ENCODE measurements at places on chromosomes 1 and 21.

DNA sequence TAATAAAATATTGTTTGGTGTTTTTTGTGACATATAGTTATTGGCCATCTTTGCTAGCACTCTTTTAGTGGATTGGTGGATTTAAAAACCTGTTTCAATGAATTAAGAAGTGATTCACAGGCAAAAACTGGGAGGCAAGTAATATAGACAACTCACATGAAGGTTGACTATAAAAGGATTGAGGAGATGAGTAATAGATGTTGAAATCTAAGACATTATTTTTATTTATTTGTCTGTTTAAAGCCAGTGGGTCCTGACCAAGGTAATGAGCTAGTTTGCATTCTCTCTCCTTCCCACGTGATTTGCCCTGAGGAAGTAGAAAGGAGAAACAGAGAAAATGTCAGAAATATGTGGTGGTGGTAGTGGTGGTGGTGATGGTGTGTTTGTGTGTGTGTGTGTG, 351.5 kb upstream of the ZP4 start:
- DNase-seq = no peak

- DNase-seq = no peak
Measured at GRCh38 chr1:97816927-97817326, 103.9 kb downstream of the DPYD start.

DNA sequence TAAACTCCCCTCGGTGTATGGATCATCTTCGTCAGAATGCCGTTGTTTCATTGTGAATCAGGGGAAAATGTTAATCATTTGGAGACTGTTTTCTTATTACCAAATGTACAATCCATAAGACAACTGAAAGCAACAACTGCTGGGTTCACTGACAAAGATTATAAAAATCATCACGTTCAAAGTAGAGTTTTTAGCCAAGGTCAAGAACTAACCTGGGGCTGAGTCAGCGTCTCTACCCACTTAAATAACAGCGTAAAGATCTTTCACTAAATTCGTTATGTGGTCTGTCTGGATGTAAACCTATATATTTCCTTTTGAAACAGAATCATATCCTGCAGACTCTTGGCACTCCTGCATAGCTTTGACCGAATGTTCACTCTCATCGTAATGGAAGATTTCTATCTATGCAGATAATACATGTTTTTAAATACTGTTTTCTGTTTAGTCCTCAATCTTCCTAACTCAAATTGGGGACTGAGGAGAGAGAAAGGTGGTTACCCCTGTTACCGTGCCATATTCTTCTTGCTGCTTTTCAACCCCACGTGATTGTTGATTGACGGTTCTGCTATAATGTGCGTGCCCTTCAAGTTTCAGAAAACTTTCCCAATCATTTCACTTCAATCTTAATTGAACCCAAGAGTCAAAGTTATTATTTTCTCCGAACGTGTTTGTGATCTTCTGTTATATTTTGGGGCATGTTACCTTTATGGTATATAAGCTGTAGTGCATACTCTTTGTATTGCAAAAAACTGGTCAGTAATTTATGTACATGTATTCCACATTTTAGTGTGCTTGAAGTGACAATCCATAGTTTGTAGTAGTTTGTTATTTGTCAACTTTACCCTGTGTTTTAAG, 15.6 kb upstream of the NCMAP start:
- DNase-seq = no peak

GRCh38 chr1:36366091-36366661, 19.5 kb downstream of the STK40 start:
- peak; percentile 23 for DNase-seq

DNA sequence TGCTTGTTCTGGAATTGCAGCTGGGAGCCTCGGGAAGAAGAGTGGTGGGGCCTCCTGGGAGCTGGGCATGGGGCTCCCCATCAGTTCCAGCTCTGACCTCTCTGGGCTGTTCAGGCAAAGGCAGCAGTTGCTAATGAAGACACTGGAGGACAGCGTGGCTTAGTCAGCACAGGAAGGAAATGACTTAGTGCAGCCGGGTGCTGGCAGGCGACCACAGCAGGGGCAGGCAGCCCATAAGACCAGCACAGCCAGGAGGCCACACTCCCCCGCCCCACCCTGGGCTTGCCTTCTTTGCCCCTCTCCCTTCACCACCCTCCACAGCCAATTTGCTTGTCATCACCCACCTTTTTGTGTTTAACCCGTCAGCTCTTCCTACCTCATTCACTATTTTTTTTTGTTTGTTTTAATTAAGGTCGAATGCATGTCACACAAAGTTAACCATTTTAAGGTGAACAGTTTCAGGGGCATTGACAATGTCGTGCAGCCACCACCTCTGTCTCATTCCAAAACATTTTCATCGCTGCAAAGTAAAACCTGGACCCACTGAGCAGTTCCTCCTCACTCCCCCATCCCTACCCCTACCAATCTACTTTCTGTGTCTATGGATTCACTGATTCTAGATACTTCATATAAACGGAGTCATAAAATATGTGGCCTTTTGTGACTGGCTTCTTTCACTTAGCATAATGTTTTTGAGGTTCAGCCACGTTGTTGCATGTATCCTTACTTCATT, 10.9 kb downstream of the OLIG2 start:
- DNase-seq = no peak

DNA sequence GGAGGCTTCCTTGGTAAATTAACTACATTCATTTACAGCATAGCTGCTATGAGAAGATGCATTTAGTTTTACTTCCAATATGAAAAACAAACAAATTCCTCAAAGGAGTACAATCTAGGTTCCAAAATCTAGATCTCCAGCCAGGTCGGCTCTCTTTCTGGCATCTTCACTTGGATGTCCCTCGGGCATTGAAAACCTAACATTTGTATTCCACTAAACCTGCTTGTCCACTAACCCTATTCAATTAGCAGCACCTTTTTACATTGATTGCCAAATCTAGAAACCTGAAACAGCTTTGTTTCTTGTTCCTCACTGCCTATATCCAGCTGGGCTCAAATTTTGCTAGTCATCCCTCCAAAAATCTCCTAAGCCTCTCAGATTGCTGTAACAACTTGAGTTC, 14.3 kb upstream of the CXADR start:
- DNase-seq = no peak

- no peak for DNase-seq
Measured at GRCh38 chr1:2415801-2416208, 3.4 kb upstream of the PEX10 start.

DNA sequence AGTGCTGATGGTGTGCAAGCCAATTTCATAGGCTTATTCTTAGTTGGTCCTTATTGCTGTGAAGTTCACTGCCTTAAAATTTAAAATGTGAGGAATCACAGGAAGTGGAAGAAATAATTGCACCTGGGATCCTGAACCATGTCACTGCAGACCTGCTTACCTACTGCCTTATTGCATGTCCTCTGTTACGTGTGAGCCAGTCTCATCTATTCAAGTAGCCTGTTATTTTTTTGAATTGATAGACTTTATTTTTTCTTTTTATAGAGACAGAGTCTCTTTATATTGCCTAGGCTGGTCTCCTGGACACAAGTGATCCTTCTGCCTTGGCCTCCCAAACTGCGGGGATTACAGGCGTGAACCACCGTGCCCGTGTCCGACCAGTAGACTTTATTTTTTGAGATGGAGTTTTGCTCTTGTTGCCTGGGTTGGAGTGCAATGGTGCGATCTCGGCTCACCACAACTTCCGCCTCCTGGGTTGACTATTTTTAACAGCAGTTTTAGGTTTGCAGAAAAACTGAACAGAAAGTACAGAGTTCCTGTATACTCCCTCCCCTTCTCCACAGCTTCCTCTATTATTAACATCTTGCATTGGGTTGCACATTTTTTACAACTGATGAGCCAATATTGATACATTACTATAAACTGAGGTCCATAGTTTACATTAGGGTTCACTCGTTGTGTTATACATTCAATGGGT, 14.0 kb upstream of the DISC1 start:
- DNase-seq = no peak

- no peak for DNase-seq
Measured at GRCh38 chr1:225674381-225674780, 21.5 kb upstream of the ENAH start.

- no peak for DNase-seq
Measured at GRCh38 chr21:26732432-26733221, 112.6 kb downstream of the ADAMTS1 start.

GRCh38 chr1:158328426-158328825, 2.9 kb downstream of the CD1B start:
- DNase-seq = no peak

- DNase-seq = no peak
Measured at GRCh38 chr1:231039161-231040018, 664 bp downstream of the FAM89A start.

GRCh38 chr1:236206548-236206947, 64.2 kb downstream of the GPR137B start:
- DNase-seq = no peak

DNA sequence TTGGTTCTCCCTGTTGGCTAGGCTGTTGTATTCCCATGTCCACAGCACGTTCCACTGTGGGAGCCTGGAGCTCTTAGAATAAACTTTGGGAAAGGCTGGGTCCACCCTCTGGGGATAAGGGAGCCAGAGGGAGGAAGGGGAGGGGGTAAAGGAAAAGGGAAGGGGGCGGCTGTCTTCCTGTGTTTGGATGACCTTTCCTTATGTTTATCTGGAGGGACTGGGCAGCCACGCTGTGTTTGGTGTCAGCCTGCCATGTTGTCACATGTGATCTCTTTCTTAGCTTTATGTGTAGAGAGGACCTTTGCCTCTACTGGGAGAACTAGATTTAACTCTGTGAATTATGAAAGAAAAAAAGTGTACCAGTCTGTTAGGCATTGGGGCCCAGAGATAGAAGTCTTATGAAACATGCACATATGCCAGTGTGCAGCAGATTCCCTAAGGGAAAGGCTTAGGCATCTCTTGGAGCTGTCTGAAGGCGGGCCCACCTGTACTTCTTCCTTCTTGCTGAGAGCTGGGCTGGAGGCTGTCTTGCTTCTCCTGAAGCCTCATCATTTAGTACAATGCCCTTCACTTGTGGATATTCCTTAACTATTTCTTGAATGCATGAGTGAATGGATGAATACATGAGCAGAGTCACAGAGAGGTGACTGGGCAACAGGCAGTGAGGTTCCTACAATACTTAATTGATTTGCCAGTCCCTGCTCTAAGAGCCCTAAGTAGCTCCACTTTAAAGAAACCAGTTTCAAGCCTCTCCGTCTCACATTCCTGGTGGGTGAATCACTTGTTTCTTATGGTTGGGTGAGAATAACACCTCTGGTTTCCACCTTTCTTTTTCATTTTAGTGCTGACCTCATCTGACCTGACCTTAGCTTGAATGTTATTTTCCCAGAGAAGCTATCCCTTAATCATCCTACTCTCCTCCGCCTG, 62.5 kb upstream of the ARHGAP29 start:
- DNase-seq = no peak

DNA sequence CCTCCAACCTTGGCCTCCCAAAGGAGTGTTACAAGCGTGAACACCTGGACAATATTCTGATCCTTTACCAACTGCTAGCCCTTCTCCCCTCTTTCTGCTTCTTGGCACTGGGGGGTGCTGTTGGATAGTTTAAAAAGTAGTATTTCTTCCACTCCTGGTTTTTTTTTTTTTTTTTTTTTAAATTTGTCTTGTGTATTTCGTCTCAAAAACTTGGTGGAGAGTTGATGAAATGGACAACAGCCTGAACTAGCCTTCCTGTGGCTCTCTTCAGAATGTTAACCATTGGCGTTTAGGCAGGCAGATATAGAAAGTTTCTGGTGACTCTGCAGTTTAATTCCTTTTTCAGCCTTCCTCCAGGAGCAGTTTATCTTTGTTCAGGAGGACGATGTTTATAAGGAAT, 69.7 kb upstream of the USP24 start:
- DNase-seq = no peak

DNA sequence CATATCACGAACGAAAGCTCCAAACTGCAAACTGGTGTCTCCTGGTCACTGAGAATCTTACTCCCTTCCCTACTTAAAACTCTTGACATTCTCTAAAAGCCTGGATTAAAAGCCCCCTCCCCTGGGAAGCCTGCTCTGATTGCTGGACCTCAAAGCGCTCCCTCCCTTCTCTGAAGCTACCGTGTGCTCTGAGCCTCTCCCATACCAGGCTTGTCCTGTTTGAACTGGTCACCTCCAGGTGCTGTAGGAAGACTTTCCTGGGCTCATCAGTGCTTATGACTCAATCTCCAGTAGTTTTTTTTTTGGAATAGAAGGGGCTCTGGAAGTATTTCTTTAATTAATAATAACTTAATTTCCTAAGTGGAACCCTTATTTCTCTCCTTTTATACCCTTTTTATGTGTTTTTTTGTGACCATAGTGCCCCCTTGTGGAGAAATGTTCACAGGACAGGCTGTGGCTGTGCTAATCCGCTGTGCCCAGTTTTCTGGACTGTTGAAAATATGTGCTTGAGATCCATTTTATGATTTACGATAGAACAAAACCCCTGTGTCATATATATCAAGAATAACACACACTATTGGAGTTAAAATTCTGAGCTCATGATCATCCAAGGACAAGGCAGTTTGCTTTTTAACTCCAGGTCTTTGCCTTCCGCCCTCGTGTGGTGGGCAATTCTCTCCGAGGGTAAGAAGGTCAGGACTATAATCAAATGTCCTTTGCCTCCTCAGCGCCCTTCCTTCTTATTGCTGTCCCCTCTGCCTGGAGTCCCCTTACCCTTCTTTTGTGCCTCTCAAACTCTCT, 16.9 kb downstream of the MTARC1 start:
- DNase-seq = no peak

DNA sequence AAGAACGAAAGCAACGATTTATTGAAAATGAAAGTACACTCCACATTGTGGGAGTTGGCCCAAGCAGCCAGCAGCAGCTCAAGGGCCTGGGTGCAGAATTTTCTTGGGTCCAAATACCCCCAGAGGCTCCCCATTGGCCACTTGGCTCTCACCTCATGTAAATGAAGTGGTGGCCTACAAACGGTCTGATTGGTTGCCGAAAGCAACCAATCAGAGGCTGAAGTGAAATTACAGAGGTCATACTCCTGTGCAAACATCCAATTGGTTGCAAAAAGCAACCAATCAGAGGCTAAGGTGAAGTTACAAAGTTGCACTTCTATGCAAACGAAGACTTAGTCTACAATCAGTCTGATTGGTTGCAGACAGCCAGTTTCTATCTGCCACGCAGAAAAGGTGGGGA, 31.9 kb downstream of the FAM163A start:
- DNase-seq = no peak

DNA sequence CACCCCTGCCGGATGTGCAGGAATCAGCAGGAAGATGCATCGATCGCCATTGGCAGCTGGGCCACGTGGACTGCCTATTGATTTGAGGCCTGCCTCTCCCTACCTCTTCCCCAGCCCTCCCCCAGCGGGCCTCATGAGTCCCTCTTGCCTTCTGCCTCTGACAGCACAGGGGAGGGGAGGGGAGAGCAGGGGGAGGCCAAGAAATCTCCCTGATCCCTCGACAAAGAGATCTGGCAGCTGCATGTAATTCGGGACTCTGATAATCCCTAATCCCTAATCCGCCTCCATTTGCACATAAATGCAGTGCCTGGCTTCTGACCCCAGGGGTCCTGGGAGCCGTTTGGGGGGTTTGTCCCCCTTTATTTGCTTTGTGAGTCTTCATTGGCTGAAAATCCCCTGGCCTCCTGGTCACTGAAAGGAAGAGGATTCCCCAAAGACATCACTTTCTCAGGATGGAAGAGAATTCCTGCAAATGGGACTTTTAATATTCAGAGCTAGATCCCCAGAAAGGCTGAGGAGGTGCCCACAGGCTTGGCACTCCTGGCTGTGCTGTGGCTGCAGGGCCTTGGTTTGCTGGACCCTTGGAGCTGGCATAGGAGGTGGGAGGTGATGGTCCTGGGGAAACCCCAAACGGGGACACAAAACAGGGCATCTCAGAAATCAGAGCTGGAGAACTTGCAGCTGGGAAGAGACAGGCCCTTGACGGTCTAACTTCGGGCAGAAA, 239.4 kb upstream of the POU3F1 start:
- no peak for DNase-seq

- no peak for DNase-seq
Measured at GRCh38 chr1:235411489-235412486, 44.6 kb downstream of the TBCE start.

Data from activated CD8-positive, alpha-beta memory T cell treated with anti-CD3 and anti-CD28 coated beads for 1 hour (primary cell).